NCI-H526 (cell line): ENCODE measurements at places on chromosomes 5 and 9.

DNA sequence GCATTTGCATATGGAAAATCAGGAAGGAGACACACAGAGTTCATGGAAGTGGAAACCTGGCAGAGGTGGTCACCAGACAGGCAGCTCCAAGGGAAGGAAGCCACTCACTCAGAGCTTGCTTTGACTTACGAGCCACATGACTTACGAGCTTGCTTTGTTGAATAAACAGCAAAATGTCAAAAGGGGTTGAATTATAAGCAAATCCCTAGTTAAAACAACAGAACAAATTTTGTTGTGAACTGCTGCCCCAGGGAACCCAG is 164.3 kb downstream of the SYK start:
- no peak for DNase-seq

- DNase-seq, result no peak
Observed at GRCh38 chr5:153792305-153792704, 246.4 kb downstream of the FAM114A2 start.

- no peak for DNase-seq
Observed at GRCh38 chr5:168655316-168655715, 76.1 kb upstream of the PANK3 start.

DNA sequence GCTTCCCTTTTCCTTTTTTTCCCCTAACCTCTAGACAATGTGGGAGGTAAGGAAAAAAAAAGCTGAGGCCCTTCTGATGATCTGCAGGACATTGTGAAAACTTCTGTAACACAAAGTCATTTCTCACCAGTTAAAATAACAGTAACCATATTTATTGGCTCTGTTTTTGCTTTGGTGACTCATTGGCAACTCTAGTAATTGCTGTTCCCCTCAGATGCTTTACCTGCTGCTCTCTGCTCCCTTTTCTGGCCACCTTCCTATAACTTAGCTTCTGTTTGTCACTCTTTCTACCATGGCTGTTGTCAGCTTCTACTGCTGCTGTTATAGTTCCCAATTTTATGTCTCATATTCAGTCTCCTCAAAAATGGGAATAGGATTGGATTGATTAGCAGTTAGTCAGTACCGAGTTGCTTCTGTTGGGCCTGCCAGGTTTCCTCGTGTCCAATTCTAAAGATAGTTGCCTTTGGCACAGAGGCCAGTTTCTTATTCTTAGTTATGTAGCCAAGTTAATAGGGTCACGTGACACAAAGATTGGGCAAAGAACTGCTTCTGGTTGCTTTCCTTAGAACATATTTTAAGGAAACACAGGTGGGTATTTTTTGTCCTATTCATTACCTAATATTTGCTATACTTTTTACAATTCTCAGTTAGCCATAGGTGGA is 16.8 kb downstream of the SCAMP1 start:
- no peak for DNase-seq

- DNase-seq, result no peak
Observed at GRCh38 chr5:91379246-91379913, 3.7 kb downstream of the ARRDC3 start.

DNA sequence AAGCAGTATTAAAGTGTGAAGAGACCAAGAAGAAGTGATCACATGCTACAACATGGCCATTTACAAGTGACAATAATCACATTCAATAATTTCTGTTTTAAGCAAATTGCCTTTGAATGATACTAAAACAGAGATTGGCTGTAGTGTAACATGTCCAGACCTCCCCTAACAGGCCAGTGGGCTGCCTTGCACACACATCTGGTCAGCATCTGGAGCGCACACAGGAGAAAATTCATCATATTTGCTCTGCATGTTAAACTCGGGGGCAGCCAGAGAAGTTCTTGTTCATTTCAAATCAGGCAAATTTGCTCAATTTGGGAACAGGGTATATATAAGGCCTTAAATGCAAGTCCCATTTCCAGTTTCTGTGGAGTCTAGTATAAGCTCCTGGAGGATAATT is 111.1 kb upstream of the FBXL7 start:
- no peak for DNase-seq

GRCh38 chr5:78543292-78543691 is 105.3 kb downstream of the LHFPL2 start:
- DNase-seq, result no peak

DNA sequence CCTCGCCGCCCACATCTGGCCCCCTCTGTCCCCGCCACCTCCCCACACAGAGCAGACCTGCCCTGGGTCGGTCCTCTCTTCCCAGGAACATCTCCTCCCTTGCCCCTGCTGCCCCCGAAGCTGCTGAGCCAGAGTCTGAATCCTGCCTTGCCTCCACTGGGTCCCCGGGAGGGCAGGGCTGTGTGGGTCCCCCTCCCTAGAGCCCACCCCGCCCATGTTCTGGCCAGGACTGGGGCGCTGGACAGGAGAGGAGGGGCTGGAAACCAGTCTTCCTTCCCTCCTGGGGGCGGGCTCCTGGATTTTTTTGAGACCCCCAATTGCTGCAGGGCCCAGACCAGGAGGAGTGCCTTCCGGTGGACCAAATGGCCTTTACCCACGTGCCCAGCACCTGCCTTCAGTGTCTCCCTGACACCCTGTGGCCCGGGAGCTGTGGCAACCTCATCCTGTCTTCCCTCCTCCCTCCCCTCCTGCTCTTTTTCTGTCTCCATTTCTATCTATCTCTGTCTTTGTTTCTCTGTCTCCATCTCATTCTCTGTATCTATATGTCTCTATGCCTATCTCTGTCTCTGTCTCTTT is 12.1 kb downstream of the MRPL36 start:
- no peak for DNase-seq

DNA sequence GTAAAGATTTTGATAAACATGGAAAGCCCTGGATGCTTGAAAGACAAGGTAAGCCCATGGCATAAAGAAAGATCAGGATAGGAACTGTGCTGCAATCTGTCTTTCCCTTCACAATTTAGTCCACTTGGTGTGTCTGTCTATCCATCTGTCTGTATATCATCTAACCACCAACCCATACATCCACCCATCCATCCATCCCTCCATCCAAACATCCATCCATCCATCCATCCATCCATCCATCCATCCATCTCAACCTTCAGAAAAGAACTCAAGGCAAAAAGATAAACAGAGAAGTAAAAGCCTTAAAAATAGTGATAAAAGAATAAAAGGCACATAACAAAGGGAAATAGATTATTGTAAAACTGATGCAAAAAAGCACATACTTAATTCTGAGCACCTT is 15.1 kb upstream of the TRIO start:
- DNase-seq, result no peak

GRCh38 chr5:126419102-126419501 is 4.1 kb upstream of the GRAMD2B start:
- no peak for DNase-seq

- no peak for DNase-seq
Observed at GRCh38 chr5:127935398-127935797, 148.2 kb upstream of the SLC12A2 start.

DNA sequence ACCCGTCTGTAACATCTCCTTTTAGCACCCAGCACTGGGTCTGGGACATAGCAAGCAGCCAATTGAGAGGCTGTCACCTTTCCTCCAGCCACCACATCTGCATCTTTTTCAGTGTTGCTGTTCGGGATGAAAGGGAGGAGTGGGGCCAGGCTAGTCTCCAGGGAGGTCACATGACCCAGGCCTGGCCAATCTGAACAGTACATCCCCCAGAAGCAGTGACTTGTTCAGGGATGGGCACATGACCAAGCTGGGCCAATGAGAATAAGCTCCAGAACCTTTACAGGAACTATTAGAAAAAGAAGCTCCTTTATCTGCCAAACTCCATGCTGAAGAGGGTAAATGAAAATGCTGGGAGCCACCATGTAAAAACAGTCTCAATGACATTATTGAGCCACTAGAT is 359.0 kb downstream of the SLIT3 start:
- DNase-seq, result no peak

DNA sequence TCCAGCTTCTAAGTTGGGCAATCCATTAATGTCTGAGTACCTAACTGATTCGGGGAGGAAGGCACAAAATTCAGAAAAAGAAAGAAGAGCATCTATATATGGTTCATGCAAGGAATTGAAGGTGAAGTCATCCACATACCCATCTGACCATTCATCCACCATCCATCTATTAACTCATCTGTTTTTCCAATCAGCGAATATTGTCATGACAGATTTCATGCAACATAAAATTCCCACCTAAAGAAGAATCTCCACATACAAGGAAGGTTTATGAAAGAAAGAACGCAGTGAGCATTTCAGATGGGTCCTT is 164.7 kb downstream of the GRIA1 start:
- no peak for DNase-seq

GRCh38 chr5:34591723-34592122 is 64.4 kb upstream of the RAI14 start:
- DNase-seq, result no peak

GRCh38 chr9:138104251-138105122 is 226.9 kb downstream of the CACNA1B start:
- no peak for DNase-seq

- no peak for DNase-seq
Observed at GRCh38 chr9:73810585-73811215, 659.0 kb downstream of the ANXA1 start.

DNA sequence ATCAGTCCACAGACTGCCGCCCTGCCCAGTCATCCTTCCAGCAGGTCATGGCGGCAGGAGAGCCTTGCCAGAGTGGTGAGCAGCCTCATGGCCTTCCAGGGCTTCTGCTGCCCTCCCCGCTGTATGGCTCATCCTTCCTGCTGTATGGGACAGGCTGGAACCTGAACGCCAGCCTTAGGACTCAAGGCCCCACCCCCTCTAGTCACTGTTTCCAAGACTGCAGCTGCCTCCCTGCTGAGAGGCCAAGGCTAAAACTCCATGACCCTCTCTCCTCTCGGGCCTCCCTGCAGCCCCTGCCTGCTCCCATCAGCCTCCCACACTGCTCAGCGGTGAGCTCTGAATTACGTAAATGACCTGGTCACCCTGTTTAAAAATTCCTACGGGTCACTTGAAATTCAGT is 227.5 kb downstream of the AGTPBP1 start:
- DNase-seq, result no peak

GRCh38 chr9:85061969-85062368 is 392.4 kb downstream of the NTRK2 start:
- DNase-seq, result no peak

GRCh38 chr5:36528588-36528987 is 77.8 kb upstream of the SLC1A3 start:
- no peak for DNase-seq

GRCh38 chr5:97528941-97529340 is 345.9 kb upstream of the RIOK2 start:
- no peak for DNase-seq

DNA sequence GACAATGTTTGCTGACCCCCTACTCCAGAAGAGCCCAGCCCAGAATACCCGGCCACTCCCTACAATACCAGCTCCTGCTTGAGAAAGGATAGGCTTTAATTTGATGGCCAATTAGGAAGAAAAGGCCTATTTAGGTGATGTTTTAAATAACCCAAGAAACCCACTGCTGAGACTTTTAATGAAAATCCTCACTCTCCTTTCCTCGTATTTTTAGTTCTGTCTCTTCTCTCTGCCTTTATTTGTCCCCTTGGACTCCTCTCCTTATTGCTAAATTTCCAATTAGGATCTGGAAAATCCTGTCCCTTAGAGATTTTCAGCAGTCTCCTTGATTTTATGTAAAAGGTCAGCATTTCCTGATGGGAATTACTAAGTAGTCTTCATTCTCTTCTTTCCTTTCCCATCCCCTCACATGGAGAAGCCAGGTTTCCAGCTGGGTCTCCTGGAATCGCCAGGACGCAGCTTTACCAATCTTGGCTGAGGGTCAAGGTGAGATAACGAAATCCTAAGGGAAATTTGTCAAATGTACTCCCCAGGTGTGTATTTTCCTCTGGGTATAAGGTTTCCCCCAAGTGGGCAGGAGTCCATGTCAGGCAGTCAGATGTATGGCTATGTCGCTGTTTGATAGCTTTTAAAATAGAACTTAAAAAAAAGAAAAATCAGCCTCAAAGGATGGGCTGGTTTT is 11.7 kb downstream of the STC2 start:
- no peak for DNase-seq

DNA sequence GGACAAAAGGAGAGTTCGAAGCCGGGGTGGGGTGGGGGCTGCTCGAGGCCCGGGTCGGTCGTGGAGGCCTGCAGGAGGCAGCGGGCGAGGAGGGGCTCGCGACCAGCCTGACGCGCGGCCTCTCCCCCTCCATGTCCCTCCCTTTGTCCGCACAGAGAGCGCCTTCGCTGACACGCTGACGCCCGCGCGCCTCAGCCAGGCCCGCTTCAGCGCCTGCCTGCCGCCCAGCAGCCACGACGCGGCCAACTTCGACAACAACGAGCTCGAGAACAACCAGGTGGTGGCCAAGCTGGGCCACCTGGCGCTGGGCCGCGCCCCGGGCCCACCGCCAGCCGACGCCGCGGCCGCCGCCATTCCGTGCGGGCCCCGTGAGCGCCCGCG is 42.2 kb downstream of the NEURL1B start:
- no peak for DNase-seq

- no peak for DNase-seq
Observed at GRCh38 chr5:174642816-174643405, 81.5 kb upstream of the MSX2 start.

DNA sequence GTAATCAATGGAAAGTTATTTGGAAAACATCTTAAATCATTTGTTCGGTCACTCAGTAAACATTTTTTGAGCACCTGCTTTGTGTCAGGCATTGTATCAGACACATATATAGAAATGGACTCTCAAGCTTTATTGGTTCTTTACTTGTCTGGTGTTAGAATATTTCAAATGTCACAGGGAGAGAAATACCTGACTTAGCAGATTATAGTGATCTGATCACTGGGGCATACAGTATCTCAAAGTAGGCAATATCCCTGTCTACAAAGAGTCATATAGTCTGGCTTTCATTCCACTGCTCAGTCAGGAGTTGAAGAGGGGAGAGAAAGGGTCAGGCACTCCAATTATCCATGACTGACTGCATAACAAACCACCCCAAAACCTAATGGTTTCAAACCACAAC is 30.2 kb downstream of the ENTREP1 start:
- DNase-seq, result no peak

- no peak for DNase-seq
Observed at GRCh38 chr9:4413856-4414255, 76.4 kb upstream of the SLC1A1 start.

- DNase-seq, result no peak
Observed at GRCh38 chr5:172007175-172008110, 1.0 kb upstream of the FBXW11 start.

DNA sequence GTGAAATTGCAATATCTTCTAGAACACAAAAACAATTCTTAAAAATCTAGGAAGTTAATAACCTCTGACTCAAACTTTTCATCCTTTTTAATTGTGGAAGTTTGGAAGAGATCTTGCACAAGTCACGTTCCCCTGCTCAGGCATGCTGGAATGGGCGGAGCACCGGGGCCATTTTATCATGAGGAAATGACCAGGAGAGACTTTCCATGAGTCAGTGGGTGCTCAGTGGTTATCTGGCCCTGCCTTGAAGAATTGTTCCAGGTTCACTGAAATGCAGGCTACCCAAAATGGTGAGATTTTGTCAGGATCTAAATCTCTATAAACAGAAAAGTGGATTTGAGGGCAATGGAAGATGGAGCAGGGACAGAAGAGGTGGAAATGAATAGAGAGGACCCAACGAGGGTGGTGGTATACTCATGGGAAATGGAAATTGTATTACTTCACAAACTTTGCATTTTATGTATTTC is 61.2 kb downstream of the FYB1 start:
- no peak for DNase-seq
